ENCODE measurements at places on chromosomes 12 and 14.

DNA sequence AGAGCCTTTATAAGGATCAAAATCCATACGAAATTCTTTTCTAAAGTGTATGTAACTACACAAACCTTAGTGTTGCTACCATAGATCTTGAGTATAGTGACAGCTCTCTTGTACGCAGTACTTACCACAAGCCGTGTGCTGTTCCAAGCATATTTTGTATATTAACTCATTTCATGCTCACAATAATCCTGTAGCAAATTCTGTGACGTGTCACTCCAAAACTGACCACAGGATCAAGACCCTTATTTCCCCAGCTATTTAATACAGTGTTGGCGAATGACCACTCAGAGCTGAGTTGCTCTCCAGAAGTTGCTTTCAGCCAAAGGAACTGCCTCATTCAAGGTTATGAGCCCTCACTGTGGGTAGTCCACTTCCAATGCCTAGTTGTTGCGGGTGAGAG, 169.8 kb downstream of the BTG1 start:
- no peak for DNase-seq

- no peak for DNase-seq
Observed at GRCh38 chr12:53586745-53587144, 39.4 kb downstream of the ATF7 start.

- no peak for DNase-seq
Observed at GRCh38 chr12:7241404-7242005, 52.0 kb downstream of the PEX5 start.

DNA sequence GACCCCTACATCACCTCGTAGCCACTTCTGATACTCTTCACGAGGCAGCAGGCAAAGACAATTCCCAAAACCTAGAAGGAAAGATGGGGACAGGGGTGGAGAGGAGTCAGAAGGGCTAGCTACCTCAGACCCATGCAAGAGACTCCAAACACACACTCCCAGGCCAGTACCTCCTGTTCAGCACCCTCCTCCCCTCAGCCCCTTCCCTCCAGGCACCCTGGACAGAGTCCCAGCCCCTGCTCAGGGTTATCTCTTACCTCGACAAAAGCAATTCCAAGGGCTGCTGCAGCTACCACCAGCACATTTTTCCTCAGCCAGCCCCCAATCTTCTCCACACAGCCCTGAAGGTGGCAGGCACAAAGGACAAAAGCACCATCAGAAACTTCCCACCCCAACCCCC, 3.3 kb downstream of the CD63 start:
- no peak for DNase-seq
